Activated CD4-positive, alpha-beta memory T cell treated with anti-CD3 and anti-CD28 coated beads, Interleukin-2, amount 10 ng/mL, durations not matched to agents 7 days and 5 days (primary cell): ENCODE measurements at places on chromosomes 6 and 20.

GRCh38 chr20:54585217-54585616 is 109.8 kb downstream of the DOK5 start:
- H3K4me1 ChIP-seq: no peaks in the 10 kb centered on the region
- H3K27ac ChIP-seq: no peak overlapping the region
- H3K36me3 ChIP-seq: no peaks in the 10 kb centered on the region
- H3K27me3 ChIP-seq: no peaks in the 10 kb centered on the region
- no peak overlapping the region for H3K4me3 ChIP-seq

- no peak for DNase-seq
- H3K4me1 ChIP-seq: no peaks in the 10 kb centered on the region
- H3K36me3 ChIP-seq: no peaks in the 10 kb centered on the region
- H3K27ac ChIP-seq: no peak overlapping the region
- H3K27me3 ChIP-seq: no peaks in the 10 kb centered on the region
These were observed 164.2 kb downstream of the ADAT2 start for GRCh38 chr6:143286251-143286795.

DNA sequence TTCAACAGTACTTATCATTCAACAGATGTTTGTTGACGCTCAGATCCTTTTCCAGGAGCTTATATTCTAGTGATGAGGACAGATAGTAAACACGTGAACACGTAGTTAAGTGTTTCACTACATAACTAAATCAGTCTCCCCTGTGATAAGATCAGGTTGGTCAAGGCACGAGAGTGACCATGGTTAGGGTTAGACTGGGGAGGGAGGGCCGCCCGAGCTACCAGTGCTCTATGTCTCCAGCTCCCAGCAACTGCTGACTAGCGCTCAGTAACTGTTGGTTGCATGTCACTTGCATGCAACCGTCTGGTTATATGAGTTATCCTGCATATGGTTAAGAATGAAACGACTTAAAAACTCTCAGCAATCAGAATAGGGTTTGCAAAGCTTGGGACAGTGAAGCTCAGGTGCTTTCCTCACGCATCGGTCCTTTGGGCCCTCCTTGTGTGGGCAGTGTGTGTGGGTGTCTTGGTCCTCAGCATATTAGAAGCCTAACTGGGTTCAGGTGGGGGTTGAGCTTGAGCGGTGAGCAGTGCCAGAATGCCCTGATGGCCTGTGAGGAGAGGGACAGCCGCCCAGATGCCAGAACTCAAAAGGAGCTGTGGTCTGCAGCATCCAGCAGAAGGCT is 120.8 kb downstream of the ARID1B start:
- no peak overlapping the region for H3K4me3 ChIP-seq
- H3K27me3 ChIP-seq: no peaks in the 10 kb centered on the region
- peaks cover 10% of the 10 kb centered on the region for H3K4me1 ChIP-seq
- DNase-seq: no peak
- no peaks in the 10 kb centered on the region for H3K36me3 ChIP-seq

DNA sequence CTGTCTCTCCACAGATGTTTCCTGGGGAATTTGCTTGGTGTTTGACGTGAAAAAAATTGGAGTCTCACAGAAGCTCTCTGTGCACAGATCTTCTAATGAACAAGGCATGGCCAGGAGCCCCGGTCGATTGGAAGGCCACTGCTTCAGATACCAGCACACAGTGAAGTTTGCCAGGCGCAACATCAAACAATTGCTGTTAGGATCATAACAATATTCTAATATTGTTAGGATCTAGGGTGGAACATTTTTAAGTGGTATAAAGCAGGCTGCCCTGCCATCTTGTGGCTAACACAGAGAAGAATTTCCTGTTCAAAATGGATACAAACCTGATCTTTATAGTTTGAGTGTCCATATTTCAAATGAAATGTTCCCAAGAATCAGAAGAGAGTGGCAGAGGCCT is 64.1 kb downstream of the C6orf118 start:
- no peaks in the 10 kb centered on the region for H3K27me3 ChIP-seq
- H3K27ac ChIP-seq: no peak overlapping the region
- no peaks in the 10 kb centered on the region for H3K36me3 ChIP-seq
- no peak overlapping the region for H3K4me3 ChIP-seq
- no peaks in the 10 kb centered on the region for H3K4me1 ChIP-seq

GRCh38 chr20:35135867-35136586 is 11.1 kb downstream of the EDEM2 start:
- no peak overlapping the region for H3K27ac ChIP-seq
- no peak for DNase-seq
- no peaks in the 10 kb centered on the region for H3K27me3 ChIP-seq
- H3K36me3 ChIP-seq: peaks cover 50% of the 10 kb centered on the region
- H3K4me3 ChIP-seq: no peak overlapping the region
